Hematopoietic multipotent progenitor cell treated with erythropoietin and hydrocortisone succinate and interleukin-3 and kit ligand, for 4 days (in vitro differentiated cells): ENCODE measurements at places on chromosomes 16 and 17.
A peak's percentile ranks its signal among the peaks of the same experiment; 100 is the strongest.

DNA sequence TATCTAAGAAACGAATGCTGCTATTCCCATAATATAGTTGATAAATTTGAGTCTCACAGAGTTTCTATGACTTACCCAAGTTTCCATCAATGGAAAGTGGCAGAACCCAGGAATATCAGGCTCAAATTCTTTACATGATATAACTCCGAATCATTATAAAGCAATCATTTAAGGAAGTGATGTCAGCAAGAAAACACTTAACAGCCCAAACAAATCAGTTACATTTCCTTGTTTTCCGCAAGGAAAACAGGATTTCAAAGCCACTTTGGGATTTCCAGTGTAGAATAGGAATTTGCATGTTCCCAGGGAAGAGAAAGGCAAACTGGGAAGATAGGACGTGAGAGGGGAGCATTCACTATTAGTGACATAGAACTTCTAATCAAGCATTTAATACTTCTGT lies 311.4 kb upstream of the GOT2 start:
- DNase-seq = no peak

- DNase-seq = no peak
Measured at GRCh38 chr16:11088074-11088730, 143.8 kb downstream of the CLEC16A start.

DNA sequence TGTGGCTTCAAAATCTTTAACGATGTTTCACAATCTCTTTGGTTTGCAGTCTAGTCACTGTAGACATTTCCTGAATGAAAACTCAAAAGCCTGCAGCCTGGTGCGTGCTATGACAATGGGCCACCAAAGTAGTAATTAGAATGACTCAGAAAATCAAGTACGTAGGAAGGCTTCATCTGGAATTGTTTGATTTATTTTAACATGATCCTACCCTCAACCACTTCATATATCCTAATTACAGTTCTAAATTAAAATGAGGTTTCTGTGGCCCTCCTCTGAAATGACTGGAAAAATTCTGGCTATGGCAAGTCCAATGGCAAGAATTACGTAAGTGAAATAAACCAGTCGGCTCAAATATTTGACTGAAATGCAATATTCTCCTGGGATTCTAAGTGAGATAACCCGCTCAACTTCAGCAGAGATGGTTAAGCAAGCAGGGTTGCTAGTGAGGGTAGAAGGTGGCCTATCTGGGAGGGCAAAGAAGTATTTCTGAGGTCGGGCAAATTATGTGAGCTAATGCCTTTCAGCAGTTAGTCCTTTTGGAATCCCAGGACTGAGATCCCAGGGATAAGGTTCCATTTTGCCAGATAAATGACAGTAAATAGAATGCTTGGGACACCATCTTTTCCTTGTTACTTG lies 145.6 kb upstream of the MYOCD start:
- no peak for DNase-seq

GRCh38 chr17:77366206-77366557 lies 225.4 kb downstream of the SEC14L1 start:
- no peak for DNase-seq

DNA sequence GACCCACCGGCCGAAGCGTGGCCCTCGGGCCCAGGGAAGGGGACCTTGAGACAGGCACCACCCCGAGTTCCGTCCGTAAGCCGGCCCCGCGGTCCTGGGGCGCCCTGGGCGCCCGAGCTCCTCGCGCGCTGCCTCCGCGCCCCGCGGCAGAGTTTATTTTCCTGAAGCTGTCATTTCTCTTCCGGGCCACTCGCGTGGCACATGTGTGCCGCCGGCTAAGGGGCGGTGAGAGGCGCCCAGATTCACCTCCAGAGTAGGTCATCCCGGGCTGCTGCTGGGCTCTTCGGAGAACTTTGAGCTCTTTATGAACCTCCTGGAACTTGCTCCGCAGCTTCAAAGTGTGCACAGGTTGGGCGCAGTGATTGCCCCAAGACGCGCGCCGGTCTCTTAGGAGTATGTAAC lies 489 bp downstream of the ZC3H18 start:
- DNase-seq = peak; percentile 69
